ENCODE measurements at places on chromosomes 16 and 17.
A peak's percentile ranks its signal among the peaks of the same experiment; 100 is the strongest.

DNA sequence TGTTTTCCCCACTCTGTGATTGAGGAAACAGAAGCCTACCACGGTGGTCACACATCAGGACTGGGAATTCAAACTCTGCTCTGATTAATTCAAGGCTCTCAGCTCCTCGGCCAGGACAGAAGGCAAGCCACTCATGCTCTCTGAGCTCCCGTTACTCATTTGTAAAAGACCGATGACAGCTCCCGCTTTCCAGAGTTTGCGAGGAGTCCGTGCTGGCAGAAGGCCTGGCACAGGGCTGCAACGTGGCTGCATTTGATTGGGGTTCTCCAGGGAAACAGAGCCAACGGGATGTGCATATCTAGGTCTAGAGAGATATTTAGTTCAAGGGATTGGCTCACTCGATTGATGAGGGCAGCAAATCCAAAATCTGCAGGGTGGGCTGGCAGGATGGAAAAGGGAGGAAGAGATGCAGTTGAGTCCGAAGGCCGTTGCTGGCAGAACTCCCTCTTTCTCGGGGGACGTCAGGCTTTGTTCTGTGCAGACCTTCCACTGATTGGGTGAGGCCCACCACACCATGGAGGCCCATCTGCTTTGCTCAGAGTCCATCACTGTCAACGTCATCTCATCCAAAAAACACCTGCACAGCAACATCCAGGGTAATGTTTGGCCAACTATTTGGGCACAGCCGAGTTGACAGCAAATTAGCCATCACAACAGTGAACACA is 215.5 kb upstream of the RPL38 start:
- DNase-seq: no peak

DNA sequence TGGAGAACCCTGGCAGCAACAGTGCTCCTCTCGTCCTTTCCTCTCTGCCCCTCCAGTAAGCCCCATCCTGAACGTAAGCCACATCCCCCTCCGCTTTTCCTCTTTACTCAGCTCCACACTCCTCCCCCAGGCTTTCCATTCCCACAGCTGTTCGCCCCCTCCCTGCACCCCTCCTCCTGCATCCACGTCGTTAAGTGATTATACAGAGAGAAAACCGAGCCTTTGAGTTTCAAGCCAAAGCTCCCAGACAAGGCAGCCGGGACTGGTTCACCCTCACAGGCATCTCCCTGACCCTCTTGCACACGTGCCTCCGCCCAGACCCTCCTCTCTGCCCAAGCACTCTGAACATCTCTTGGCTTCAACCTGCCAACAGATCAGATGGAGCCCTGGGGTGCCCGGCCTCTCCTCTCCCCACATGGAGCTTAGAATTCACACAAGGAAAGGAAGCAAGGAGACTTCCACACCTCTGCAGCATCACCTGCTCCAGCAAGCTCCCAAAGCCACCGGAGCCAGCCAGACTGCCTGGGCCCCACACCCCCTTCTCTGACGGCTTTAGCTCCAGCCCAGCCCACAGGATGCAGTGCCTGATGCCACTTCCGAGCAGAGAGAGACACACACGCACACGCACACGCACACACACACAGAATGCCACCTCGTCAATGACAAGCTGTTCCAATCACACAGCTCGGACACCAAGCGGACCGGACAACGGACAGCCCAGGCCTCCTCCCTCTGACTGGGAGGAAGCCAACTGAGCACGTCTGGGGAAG is 99.9 kb upstream of the CCL2 start:
- no peak for DNase-seq

DNA sequence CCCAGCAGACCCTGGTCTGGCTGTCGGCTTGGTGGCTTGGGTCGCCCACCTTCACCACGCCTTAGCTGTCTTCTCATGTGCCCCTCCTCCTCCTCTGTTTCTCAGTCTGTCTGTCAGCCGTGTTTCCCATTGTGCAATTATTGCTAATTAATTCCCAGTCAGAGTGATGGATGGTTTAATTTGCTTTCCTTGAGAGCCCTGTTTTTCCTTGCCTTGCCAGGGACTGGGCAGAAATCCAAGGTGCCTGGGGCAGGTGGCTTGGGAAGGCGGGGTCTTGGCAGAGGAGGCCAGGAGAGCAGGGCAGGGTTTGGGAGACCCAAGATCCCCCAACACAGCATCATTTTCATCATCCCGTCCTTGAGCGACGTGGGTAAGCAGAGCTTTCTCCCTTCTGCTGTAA is 21.3 kb downstream of the NECAB2 start:
- no peak for DNase-seq

- no peak for DNase-seq
Observed at GRCh38 chr17:45338023-45338781, 21.4 kb upstream of the MAP3K14 start.

DNA sequence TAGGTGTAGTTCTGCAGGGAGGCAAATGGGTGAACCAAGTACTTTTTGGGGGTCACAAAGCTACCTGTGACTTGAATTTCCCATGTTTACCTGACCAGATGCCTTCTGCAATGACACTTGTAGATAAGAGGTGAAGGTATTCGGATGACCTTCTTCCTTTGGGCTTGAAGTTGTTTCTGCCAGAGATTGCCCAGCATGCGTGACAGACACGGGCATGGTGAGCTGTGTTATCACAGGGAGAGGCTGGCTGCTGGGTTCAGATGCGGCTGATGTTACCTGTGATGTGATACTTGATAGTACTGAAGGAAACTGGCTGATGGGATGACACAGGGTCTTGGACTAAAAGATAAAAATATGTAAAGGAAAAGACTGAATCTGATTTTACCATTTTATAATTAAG is 14.1 kb downstream of the PKD1L3 start:
- no peak for DNase-seq

- DNase-seq: no peak
Observed at GRCh38 chr16:55513616-55514015, 4.7 kb downstream of the LPCAT2 start.

GRCh38 chr17:49875685-49876084 is 27.8 kb upstream of the TAC4 start:
- no peak for DNase-seq

- DNase-seq: peak; percentile 49
Observed at GRCh38 chr17:81685108-81685507, 1.3 kb downstream of the HGS start.

- DNase-seq: no peak
Observed at GRCh38 chr16:84758627-84759026, 58.8 kb downstream of the USP10 start.

- no peak for DNase-seq
Observed at GRCh38 chr17:81413497-81414135, 18.4 kb downstream of the BAHCC1 start.

- no peak for DNase-seq
Observed at GRCh38 chr17:81403671-81404534, 8.6 kb downstream of the BAHCC1 start.

DNA sequence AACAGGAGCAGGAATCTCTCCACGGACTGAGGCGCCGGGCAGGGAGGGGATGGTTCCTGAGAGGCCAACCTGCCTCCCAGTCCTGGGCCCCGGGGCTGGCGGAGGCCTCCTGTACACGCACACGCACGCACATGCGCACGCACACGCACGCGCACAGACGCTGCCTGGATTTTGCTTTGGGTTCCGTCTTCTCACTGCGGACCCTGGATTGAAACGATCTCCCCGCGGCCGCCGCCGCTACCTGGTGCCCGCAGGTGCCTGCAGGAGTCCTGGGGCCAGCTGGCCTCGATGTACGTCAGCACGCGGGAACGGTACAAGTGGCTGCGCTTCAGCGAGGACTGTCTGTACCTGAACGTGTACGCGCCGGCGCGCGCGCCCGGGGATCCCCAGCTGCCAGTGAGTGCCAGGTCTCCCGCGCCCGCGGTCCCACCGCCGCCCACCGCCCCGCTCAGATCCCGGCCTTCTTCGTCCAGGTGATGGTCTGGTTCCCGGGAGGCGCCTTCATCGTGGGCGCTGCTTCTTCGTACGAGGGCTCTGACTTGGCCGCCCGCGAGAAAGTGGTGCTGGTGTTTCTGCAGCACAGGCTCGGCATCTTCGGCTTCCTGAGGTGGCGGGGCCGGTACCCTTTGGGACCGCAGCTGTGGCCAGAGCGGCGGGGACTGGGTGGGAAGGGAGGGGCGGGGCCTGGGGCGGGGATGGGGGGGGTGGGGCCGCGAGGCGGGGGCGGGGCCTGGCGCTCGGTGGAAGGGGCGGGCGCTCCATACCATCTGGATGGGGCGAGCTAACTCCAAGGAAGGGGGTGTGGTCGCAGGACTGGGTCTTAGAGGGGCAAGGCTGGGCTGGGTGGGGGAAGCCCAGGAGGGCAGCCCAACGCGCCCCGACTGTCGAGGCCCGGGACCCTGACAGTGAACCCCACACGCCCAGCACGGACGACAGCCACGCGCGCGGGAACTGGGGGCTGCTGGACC is 12.3 kb downstream of the CES4A start:
- DNase-seq: peak; percentile 38

GRCh38 chr16:88473666-88474534 is 20.8 kb downstream of the ZFPM1 start:
- no peak for DNase-seq

DNA sequence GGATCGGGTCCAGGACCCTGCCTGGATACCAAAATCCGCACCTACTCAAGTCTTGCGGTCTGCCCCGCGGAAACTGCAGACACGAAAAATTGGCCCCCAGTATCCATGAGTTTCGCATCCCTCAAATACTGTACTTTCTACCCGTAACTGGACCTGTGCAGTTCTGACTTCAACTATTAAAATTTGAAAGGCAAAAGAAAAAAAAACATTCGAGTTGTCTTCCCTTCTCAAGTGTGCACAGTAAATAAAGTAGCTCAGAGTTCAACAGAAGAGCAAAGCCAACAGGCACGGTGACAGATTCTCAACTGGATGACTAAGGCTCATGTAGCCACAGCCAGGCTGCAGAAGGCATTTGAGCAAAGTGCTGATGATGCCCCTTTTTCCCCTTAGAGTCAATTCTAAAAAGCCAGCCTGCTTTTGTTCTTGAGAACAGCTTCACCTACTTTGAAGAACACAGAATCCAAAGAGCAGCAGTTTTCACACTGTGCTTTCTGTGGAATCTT is 32.5 kb downstream of the MARF1 start:
- no peak for DNase-seq

GRCh38 chr16:65289022-65289421 is 167.2 kb upstream of the CDH11 start:
- DNase-seq: no peak

DNA sequence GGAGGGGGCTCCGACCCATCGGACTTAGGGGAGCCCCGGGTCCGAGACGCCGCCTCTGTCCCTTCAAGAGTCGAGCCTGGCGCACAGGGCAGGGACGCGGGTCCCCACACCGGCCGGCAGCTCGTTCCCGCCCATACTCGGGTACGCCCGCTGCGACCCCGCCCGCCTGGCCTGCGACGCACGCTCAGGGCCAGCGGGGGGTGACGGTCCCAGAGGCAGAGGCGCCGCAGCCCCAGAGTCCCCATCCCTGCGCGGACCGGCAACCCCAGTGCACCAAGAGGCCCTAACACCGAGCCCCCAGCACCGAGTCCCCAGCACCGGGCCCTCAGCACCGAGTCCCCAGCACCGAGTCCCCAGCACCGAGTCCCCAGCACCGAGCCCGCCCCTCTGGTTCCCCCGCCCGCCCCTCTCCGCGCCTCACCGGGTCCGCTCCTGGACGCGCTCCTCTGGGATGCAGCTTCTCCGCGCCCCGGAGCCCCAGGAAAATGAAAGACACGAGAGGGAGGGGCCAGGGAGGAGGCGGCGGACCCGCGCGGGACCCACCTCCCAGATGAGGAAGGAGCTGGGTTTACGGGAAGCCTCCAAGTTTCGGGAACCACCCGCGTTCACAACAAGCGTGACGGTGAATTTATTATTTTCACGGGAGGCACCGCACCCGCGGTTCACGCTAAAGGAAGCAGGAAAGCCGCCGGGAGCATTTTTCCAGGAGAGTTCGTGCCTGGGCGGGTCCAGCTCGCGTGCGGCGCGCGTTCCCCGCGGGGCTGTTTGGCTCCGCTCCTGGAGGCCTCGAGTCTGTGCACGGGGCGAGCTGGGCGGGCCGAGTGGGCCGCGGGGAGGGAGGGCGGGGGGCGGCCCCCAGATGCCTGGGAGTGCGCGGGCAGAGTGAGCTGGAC is at the start of gene SECTM1:
TSS of gene SECTM1 (minus strand) at position 488 of the 893 bp plus-strand sequence. CDS start 6,526 bp downstream, outside the sequence.
- DNase-seq: no peak

DNA sequence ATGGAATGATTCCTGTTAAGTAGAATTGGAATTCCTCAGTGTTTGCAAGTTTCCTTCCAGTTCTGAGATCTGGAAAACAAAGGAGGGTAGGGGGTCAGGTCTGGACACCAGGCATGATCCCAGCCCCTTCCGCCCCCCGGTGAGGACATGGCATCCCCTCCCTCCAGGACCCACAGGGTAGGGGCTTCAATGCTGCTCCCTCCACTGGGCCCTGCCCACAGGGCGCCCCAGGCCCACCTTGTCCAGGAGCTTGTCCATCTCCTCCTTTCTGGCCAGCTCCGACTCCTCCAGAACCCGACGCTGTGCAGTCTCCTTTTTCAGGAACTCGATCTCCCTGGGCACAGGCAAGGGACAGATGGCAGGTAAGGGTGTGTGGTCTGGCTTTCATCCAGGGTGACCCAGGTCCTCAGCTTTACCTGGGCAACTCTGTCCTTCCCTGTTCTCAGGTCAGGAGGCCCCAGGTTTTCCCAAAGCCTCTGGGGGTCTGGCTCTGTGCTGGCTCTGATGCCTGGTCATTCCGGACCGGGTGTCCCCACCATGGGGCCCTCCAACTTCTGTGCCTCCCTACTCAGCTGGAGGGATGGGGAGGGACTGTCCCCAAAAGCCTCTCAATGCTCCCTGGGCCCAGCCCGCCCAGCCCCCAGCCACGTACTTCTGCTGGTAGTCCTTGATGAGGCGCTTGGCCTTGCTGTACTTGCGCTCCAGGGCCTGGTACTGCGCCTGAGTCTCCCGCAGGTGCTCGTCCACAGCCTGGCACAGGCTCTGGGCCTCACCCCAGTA is 5.5 kb upstream of the SAMD14 start:
- no peak for DNase-seq

DNA sequence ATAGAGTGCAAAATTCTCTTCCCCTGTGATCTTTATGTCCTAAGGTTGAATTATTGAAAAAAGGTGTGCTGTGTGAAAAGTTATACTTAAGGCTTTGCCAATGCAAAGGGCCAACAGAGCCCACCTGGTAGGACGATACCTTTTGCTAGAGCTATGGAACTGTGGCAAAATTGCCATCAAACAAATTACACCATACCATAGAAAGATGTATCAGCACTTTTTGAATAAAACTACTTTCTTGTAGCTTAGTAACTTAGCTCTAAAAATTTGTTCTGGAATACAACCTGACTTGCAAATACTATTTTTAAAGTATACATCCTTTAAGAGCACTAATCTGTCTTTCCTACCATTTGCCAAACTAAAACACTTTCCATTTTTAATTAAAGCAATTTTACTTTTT is 147.2 kb upstream of the ERCC4 start:
- DNase-seq: no peak

- DNase-seq: no peak
Observed at GRCh38 chr17:40060887-40061608, 1.7 kb upstream of the THRA start.

- no peak for DNase-seq
Observed at GRCh38 chr16:82699711-82700495, 73.1 kb downstream of the CDH13 start.

- DNase-seq: no peak
Observed at GRCh38 chr17:9529033-9529700, 46.5 kb downstream of the STX8 start.

All from activated T-cell treated with anti-CD3 and anti-CD28 coated beads, Interleukin-2, amount 50 U/mL, for 4 hours (primary cell).